ENCODE measurements at places on chromosomes 4 and X. TPM values are rescaled to one million over a fixed set of nuclear protein-coding genes. Genes with fewer than 3 reads are reported as not detected.
A peak's percentile ranks its signal among the peaks of the same experiment; 100 is the strongest.

DNA sequence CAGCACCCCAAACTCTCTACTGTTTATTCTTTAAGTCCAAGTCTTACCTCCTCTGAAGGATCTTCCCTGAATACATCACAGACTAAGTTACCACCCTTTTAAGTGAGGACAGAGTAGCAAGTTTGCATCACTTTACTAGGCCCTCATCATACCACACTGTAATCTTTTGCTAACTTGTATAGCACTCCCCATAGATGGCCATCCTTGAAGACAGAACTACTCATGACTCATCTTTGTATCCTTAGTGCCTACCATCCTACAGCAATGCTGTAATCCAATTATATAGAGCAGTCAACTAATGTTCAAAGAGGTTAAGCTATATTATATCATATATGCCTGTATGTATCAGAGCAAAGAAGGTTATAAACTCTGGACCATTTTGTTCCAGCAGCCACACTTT, 101.4 kb downstream of the ADAMTS3 start:
- no peak for DNase-seq

- peak; percentile 61 for DNase-seq
Measured at GRCh38 chrX:135973548-135974278, at the start of gene MMGT1. MMGT1 (minus strand) TSS chrX:135973988; CDS start chrX:135973675, 313 bp downstream.

- no peak for DNase-seq
Measured at GRCh38 chr4:177092807-177093206, 216.9 kb upstream of the NEIL3 start.

Gene SUPT20HL1
- not detected for total RNA-seq

DNA sequence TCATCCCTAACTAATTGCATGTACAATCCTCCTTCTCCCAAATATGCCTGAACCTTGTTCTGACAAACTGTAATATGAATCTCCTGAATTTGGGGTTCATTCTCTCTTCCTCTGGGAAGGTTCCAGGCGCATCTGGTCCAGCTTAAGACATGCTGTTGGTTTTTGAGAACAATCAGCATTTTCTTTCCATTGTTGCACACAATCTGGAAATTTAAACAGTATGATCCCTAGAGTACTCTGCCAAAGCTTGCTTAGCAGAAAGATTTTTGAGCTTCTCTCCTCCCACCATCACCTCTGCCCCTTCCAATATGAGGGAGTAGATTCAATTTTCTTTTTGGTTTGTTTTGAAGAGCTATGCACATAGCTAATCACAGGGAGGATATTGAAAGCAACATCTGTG, 50.1 kb downstream of the SRPX start:
- no peak for DNase-seq
